ENCODE measurements at places on chromosomes 13 and 19. TPM values are rescaled to one million over a fixed set of nuclear protein-coding genes. Genes with fewer than 3 reads are reported as not detected.
A peak's percentile ranks its signal among the peaks of the same experiment; 100 is the strongest.

The ZNF492 gene
- total RNA-seq: not detected

DNA sequence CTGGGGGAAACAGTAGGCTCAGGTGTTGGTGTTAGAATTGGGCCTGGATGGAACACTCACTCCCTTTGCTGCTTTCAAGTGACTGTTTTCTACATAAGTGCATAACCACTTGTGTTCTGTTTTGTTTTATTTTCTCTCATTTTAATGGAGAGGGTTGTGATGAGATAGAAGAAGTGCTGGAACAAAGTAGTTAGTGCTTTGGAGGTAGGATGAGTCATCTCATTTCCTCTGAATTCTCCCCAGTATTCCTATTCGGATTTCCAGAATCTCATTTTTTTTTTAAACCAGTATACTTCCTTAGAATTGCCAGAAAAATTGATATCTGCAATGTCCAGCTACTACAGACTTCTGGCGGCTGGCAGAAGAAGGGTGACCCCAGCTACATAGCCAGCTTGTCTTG, 575.9 kb downstream of the MYO16 start:
- no peak overlapping the region for H3K4me3 ChIP-seq
- H3K27ac ChIP-seq: no peak overlapping the region
- no peak for DNase-seq
- no peaks in the 10 kb centered on the region for H3K36me3 ChIP-seq
- no peaks in the 10 kb centered on the region for H3K27me3 ChIP-seq

DNA sequence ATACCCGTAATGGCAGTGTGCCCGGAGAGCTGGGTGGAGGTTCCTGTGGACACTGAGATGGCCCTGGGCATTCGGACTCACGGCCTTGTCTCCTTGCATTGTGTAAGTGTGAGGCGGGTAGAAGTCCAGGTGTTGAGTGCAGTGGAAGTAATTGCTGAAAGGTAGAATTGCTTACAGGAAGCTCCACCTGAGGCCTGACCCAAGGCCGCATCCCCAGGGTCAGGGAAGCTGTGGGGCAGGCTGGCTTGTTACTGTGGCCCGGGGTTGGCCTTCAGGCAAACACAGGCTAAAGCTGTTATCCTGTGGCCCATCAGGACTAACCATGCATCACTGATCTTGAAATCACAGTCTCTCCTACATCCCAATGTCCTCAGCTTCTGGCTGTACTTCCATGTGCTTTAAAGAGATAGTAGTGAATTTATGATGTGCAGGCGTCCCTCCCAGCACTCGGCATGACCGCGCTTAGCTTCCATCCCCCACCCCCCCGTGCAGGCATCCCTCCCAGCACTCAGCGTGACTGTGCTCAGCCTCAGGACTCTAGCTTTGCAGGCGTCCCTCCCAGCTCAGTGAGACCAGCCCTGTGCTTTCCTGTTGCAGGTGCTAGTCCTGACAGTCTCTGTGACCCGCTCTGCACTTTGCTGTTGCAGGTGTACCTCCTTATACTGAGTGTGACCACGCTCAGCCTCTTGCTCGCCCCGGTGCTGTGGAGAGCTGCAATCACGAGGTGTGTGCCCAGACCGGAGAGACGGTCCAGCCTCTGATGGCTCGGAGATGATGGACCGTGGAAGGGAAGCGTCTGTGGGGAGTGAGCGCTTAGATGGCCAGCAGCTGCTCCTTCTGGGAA, 35.6 kb upstream of the TFDP1 start:
- no peak overlapping the region for H3K4me3 ChIP-seq
- peaks cover 37% of the 10 kb centered on the region for H3K36me3 ChIP-seq
- no peak overlapping the region for H3K27ac ChIP-seq
- DNase-seq: peak; percentile 47
- no peaks in the 10 kb centered on the region for H3K4me1 ChIP-seq

The ICAM4 gene
- 0.44 TPM for total RNA-seq

The SHANK1 gene
- 1.6 TPM for total RNA-seq

The CDX2 gene
- total RNA-seq: not detected

DNA sequence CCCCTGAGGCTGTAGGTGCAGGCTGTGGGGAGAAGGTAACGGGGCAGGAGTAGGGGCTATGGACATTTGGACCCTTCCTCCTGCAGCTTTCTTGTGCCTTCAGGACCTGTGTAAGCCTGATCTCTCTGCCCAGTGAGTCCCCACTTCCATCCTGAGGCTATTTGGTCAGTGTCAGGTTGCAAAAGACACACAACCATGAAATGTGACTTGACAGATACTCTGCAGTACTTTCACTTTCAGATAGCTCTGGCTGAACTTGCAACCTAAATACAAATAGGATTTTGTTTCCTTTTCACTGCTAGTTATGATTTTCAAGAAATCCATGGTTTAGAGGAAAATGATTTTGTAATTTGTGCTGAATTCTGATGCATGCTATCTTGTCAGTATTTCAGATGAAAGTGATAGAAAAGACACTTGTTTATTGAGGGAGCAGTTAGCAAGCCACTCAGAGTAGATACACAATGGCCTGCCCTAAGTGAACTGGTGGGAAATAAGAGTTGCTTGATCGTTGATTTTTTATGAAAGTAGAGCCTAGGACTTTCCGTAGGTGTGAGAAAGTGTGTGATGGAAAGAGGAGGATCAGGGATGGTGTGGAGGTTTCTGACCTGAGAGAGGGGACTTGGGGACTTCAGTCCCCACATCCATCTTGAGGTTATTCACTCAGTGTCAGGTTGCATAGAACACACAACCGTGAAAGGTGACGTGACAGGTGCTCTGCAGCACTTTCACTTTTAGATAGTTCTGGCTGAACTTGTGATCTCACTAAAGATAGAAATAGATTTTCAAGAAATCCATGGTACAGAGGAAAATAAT, 18.1 kb upstream of the EID2 start:
- no peak overlapping the region for H3K4me3 ChIP-seq
- H3K4me1 ChIP-seq: no peaks in the 10 kb centered on the region
- peaks cover 27% of the 10 kb centered on the region for H3K27me3 ChIP-seq
- H3K27ac ChIP-seq: no peak overlapping the region
- no peak for DNase-seq

The DZIP1 gene
- 31.3 TPM for total RNA-seq

DNA sequence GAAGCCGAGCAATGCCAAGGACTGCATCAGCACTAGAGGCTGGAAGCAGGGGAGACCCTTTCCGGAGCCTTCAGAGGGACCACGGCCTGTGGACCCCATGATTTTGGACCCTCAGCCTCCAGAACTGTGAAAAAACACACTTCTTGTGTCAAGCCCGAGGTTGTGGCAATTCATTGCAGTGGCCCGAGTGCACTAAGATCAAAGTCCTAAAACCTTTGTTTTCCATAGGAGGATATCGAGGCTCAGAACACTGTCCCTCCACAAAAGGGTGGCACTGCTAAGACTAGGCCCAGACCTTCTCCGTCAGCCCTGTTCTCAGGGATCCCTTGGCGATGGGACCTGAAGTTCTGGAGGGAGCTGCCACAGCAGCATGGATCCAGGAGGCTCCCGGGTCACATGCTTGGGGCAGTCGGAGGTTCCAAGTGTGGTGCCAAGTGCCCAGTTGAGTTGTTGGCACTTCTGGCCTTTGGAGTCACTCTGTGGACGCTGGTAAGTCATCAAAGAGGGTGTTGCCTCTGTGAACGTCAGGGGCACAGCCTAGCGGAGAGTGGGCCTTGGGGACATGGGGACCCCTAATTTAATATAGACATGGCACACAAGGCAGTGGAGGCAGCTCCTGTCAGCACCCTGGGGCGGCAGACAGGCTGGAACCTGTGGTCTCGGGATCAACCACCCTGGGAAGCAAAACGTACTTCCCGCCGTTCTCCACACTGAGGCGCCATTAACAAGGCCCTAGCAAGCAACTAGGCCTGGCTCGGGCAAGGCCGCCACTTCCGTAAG, 199.2 kb downstream of the COL4A1 start:
- no peak overlapping the region for H3K4me3 ChIP-seq
- DNase-seq: peak; percentile 85
- H3K27ac ChIP-seq: no peak overlapping the region
- no peaks in the 10 kb centered on the region for H3K36me3 ChIP-seq
- no peaks in the 10 kb centered on the region for H3K27me3 ChIP-seq

GRCh38 chr13:98783856-98784478, 31.5 kb upstream of the SLC15A1 start:
- no peak overlapping the region for H3K4me3 ChIP-seq
- H3K4me1 ChIP-seq: no peaks in the 10 kb centered on the region
- peaks cover 10% of the 10 kb centered on the region for H3K27me3 ChIP-seq

The ZNF256 gene
- 9.4 TPM for total RNA-seq

- no peak for DNase-seq
- no peak overlapping the region for H3K27ac ChIP-seq
- no peaks in the 10 kb centered on the region for H3K27me3 ChIP-seq
- no peaks in the 10 kb centered on the region for H3K4me1 ChIP-seq
- H3K36me3 ChIP-seq: no peaks in the 10 kb centered on the region
Measured at GRCh38 chr13:39586151-39586550, 16.8 kb downstream of the LHFPL6 start.

The FAAP24 gene
- total RNA-seq: 8.8 TPM

GRCh38 chr13:35474496-35475211, 1.8 kb downstream of the MAB21L1 start:
- no peak for DNase-seq
- peak overlapping the region; percentile 81 for H3K4me3 ChIP-seq
- no peaks in the 10 kb centered on the region for H3K36me3 ChIP-seq
- H3K27me3 ChIP-seq: peaks cover 99% of the 10 kb centered on the region

DNA sequence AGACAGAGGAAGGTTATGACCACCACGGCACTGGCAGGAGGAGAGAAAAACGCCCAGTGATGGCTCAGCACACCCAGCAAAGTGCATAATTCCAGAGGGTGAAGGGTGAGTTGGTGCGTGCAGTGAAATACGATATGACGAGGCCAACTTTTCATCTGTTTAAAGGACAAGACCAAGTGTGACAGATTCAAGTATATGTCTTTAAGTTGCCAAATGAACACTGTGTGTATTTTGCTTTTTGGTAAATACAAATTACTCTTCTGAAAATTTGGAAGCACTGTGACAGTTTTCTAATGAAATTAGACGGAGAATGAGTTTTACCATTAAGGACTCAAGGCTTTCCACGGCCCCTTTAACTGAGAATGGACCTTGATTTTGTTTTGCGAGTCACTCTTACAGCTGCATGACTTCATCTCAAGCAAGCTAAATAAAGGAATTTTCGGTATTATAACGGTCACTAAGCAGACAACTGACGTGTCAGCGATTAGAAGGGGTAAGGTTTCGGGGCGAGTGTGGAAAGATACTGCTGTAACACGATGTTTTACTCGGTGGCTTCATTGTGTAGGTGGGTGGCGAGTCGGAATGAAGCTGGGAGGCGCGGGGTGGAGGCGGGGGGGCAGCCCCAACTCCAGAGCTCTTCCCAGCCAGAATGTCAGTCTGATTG, 22.8 kb downstream of the COL4A2 start:
- H3K4me1 ChIP-seq: peaks cover 13% of the 10 kb centered on the region
- H3K27ac ChIP-seq: no peak overlapping the region
- H3K4me3 ChIP-seq: no peak overlapping the region
- peaks cover 88% of the 10 kb centered on the region for H3K36me3 ChIP-seq
- DNase-seq: no peak

DNA sequence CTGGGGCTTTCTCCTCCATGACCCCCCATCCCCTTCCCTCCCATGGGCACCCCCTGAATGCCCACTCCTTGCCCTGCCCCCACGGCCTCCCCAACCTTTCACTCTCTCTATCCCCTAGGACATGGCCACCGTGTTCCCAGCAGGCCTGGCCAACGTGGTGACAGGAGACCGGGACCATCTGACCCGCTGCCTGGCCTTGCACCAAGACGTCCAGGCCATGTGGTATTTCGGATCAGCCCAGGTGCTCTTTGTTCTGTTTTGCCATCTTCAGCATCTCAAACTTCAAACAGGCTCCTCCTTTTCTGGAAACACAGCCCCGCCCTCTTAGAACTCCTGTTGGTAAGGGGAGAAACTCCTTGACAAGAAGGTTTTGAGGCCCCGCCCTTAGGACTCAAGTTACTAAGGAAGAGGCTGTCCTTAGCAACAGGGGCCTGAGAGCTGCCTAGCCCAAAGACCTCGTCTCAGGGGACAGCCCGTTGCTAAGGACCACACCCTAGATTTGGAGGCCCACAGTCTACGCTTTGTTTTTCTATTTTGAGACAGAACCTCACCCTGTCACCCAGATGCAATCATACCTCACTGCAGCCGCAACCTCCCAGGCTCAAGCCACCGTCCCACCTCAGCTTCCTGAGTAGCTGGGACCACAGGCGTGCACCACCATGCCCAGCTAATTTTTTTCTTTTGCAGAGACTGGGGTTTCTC, 5.1 kb upstream of the FLT3LG start:
- H3K27ac ChIP-seq: no peak overlapping the region
- peak; percentile 93 for DNase-seq
- no peaks in the 10 kb centered on the region for H3K27me3 ChIP-seq
- no peaks in the 10 kb centered on the region for H3K4me1 ChIP-seq
- H3K4me3 ChIP-seq: no peak overlapping the region

GRCh38 chr13:55566334-55566733, 1574.4 kb upstream of the PRR20A start:
- H3K4me3 ChIP-seq: no peak overlapping the region
- DNase-seq: no peak

DNA sequence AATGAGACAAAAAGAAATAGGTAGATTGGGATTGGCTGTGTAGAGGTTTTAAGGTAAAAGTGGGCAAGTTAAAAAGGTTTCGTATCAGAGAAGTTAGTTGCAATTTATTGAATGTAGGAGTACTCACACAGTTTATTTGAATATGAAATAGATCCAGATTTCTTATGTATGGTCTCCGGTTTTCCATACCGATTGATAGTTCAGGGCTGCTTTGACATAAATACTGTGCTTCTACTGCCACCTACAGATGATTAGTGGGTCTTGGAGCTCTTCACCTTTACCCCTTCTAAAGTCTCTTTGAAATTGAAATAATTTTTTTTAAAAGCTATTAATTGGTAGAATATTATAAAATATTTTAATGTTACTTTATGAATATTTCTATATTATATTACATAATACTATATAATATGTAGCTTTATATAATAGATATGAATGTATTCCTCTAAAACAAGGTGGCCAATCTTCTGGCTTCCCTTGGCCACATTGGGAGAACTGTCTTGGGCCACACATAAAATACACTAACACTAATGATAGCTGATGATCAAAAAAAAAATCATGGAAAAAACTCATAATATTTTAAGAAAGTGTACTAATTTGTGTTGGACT, 7.7 kb upstream of the GPR18 start:
- peaks cover 3% of the 10 kb centered on the region for H3K4me1 ChIP-seq
- no peak overlapping the region for H3K27ac ChIP-seq
- H3K4me3 ChIP-seq: no peak overlapping the region
- peaks cover 11% of the 10 kb centered on the region for H3K36me3 ChIP-seq
- DNase-seq: no peak

The SLC7A10 gene
- total RNA-seq: 0.50 TPM

- peak overlapping the region; percentile 13 for H3K27ac ChIP-seq
- H3K36me3 ChIP-seq: no peaks in the 10 kb centered on the region
- peaks cover 15% of the 10 kb centered on the region for H3K4me1 ChIP-seq
- no peak overlapping the region for H3K4me3 ChIP-seq
Measured at GRCh38 chr13:106522898-106523525, 12.4 kb downstream of the EFNB2 start.

GRCh38 chr13:102870677-102871415, 25.0 kb downstream of the ERCC5 start:
- no peaks in the 10 kb centered on the region for H3K4me1 ChIP-seq
- no peak overlapping the region for H3K4me3 ChIP-seq
- no peak overlapping the region for H3K27ac ChIP-seq

GRCh38 chr13:59865398-59865797, 298.3 kb downstream of the DIAPH3 start:
- no peak overlapping the region for H3K4me3 ChIP-seq
- H3K27ac ChIP-seq: no peak overlapping the region
- H3K36me3 ChIP-seq: peaks cover 63% of the 10 kb centered on the region
- no peak for DNase-seq
- peaks cover 4% of the 10 kb centered on the region for H3K4me1 ChIP-seq
- H3K27me3 ChIP-seq: no peaks in the 10 kb centered on the region
